Islet precursor cell (in vitro differentiated cells): ENCODE measurements at places on chromosomes 16 and 17.

DNA sequence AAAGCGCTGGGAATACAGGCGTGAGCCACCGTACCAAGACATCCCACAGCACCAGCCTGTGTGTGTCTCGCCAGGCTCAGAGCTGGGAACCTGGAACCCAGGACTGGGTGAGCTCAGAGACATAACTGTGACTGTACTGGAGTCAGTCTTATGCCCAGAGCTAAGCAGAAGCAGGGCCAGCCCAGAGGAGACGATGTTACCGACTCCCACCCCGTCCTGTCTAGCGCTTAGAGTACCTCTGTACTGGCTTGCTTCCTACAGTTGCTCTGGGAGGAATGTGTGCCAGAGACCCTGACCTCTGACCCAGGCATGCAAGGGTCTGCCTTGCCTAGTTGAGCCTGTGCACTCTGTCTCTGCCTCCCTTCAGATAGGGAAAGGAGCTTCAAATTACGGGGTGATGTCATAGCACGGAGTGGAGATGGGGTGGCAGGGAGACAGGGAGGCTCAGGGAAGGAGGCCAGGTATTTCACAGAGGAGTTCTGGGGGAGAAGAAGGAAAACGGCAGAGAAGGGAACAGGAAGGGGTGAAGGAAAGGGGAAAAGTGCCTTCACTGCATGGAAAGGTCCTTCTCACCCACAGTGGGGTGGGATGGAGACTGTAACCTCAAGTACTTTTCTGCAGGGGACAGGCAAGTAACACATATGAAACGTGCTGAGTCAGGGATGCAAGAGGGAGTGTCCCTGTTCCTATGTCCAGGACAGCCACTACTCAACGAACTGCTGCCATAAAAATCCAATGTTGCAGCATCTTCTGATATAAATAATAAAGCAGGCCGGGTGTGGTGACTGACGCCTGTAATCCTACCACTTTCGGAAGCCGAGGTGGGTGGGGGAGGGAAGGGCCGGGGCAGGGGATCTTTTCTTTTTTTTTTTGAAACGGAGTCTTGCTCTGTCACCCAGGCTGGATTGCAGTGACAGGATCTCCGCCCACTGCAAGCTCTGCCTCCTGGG, 5.8 kb upstream of the ARMC5 start:
- peak; percentile 87 for DNase-seq

- no peak for DNase-seq
Measured at GRCh38 chr16:521381-522210, 5.9 kb upstream of the CAPN15 start.

DNA sequence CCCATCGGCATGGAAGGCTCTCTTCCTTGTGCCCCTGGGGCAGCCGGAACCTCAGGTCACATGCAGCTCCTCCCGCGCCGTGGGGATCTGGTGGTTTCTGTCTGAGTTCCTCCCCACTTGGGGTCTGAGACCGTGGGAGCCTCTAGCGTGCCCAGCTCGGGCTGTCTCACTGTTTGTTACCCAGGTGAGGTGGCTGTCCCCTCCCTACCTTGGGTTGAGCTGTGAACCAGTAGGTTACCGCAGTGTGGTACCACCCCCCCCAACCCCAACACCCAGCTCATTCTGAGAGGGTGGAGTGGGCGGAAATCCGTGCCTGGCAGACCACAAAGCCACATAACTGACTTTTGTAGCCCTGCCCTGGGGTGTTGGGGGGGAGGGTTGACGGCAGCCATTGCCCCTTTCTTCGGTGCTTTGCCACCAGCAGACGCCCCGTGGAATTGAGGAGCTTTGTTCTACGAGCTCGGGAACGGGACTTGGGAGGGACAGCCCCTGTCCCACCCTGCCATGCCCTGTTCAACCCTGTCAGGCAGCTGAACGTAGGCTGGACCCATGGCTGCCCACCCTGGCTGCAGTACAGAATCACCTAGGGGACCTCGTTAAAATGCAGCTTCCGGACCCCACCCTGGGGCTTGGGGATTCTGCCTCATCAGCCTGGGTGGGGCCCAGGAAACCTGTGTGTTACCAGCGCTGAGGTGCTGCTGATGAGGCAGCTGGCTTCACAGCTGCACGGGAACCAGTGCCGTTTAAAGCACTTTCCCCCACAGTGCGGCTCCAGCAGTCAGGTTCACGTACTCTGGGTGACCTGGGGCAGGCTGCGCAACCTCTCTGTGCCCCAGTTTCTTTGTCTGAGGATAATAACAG, 18.5 kb downstream of the RAP1GAP2 start:
- DNase-seq = no peak

GRCh38 chr16:75304521-75305363, 53.3 kb upstream of the BCAR1 start:
- no peak for DNase-seq

- no peak for DNase-seq
Measured at GRCh38 chr17:39175695-39176093, 9.7 kb upstream of the ARL5C start.

- no peak for DNase-seq
Measured at GRCh38 chr17:63358956-63359355, 87.2 kb downstream of the CYB561 start.

GRCh38 chr16:72664056-72664508, 383.8 kb downstream of the ZFHX3 start:
- DNase-seq = no peak

- DNase-seq = no peak
Measured at GRCh38 chr16:20928774-20929411, 28.3 kb downstream of the LYRM1 start.

GRCh38 chr17:49061524-49061943, 64.3 kb downstream of the IGF2BP1 start:
- DNase-seq = no peak

GRCh38 chr17:49878931-49879904, 31.3 kb upstream of the TAC4 start:
- peak; percentile 85 for DNase-seq

DNA sequence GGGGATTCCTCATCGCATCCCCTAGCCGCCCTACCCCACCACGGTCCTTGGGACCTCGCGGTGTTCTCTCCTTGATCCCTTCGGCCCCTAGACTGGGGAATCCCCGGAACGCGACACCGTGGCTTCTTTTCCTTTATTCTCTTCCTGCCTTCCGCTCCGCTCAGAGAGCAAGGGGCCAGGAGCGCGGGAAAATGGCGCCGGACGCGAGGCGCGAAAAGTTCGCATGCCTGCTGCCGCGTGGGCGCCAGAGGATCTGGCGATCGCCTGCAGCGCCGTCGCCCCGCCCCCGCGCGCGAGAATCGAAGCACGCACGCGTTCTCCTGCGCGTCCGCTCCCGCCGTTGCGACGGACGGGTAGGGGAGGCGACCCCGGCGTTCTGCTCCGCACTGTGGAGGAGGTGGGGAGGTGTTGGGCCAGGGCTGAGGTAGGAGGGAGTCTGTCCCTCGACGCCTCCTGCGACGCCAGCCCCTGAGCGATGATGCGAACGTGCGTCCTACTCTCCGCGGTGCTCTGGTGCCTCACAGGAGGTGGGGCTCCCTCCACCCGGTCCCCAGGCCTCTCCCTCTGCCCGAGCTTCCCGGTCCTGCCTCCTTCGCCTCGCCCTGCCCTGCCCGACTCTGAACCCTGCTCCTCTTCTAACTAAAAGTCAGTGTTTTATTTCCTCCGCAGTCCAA, at the start of gene ZPBP2:
ZPBP2 (plus strand) TSS at position 323 of the 674 bp plus-strand sequence; CDS start at position 476, 153 bp downstream.
- DNase-seq = no peak

GRCh38 chr16:11716336-11716735, 26.3 kb downstream of the TXNDC11 start:
- DNase-seq = no peak

DNA sequence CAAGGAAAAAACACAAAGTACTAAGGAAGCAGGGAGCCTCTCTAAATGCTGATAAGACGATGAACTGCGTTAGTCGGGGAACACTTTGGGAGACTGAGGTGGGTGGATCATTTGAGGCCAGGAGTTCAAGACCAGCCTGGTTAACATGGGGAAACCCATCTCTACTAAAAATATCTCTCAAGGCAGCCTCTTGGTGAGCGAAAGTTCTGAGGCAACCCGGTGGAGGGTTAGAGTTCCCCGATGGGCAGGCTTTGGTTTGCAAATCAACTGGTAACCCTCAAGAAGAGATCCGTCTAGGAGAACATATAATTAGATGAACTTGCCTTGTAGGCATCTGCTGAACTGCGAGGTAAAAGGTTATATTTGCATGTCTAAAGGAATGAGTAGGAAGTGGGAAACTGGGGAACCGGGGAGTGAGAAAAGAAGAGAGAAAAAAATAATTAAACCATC, 44.6 kb downstream of the WSB1 start:
- no peak for DNase-seq

GRCh38 chr17:51508048-51508447, 247.7 kb downstream of the UTP18 start:
- no peak for DNase-seq

DNA sequence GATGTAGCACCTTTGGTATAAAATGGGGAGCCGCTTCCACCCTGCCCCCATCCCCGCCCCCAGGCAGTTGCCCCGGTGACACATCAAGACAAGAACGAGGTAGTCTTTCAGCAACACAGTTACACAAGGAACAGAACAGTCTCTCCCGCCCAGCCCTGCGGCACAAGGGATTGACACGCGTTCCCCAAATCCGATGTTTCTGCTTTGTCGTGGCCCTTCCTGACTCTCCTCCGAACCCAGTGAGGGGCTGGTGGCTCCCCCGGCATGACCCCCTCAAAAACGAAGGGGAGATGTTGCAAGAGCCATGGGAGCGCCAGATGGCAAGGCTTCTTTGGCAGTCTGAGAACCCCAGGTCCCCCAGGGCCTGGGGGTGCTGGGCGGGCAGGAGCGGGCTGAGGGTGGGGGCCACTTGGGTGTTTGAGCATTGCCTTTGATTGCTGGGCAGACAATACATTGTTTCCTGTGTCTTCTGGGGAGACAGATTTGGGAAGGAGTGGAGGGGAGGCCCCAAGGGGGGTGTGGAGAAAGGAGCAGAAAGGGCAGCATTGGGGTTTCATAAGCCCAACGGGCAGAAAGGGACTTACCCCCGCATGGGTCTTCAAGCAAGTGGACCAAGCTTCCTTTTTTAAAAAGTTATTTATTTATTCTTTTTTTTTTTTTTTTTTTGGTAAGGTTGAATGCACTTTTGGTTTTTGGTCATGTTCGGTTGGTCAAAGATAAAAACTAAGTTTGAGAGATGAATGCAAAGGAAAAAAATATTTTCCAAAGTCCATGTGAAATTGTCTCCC, 16.6 kb downstream of the COL1A1 start:
- no peak for DNase-seq

DNA sequence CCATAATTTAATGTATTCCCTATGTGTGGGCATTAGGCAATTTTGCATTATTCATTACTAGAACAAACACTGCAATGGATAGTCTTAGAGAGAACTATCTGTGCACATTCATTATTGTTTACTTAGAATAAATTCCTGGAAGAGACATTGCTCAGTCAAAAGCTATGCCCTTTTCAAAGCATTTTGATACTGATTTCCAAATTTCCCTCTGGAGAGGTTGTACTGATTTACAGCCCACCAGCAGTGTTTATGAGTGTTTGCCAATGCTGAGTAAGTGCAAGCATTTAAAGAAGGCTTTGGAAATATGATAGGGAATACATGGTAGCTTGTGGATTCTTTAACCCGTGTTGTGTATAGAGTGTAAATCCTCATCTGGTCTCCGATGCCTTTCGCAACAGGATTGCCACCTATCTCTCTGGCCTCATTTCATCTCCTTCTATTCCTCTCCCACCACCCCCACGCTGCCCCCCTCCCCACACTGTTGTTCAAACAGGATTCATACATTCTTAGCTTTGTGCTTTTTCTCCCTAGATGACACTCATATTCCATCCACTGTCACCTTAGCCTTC, 33.4 kb upstream of the MMD start:
- no peak for DNase-seq

GRCh38 chr16:82728901-82729300, 102.1 kb downstream of the CDH13 start:
- no peak for DNase-seq

- peak; percentile 91 for DNase-seq
Measured at GRCh38 chr16:84754353-84754856, 54.6 kb downstream of the USP10 start.

- DNase-seq = peak; percentile 81
Measured at GRCh38 chr16:89320782-89321501, 103.4 kb downstream of the ZNF778 start.

- DNase-seq = no peak
Measured at GRCh38 chr16:73043828-73044467, 4.0 kb downstream of the ZFHX3 start.

DNA sequence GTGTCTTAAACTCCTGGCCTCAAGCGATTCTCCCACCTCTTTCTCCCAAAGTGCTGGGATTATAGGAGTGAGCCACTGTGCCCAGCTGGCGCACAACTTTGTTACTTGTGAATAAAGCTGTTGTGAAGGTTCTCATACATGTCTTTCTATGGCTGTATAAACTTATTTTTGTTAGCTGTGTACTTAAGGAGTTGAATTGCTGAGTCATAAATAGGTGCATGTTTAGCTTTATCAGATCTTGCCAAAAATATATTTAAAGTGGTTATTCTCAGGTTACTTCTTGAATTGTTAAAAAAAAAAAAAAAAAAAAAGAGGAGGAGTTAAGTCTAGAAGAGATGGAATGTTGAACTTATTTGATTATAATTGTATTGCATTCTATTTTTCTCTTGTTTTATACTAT, 47.6 kb upstream of the IRX3 start:
- no peak for DNase-seq

DNA sequence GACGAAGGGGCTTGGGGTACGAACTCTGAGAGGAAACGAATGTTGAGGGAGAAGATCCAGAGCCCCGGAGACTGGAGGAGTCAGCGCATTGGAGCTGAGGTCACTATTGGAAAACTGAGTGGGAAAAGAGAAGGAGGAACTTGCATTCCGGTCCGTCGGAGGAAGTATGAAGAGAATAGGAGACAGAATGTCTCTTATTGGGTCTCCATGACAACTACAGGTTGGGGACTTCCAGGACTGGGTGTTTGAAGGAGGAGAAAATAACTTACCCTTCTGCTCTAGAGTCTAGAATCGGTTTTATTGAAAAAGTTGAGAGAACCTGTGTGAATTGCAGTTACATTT, 537 bp downstream of the GOSR1 start:
- no peak for DNase-seq

DNA sequence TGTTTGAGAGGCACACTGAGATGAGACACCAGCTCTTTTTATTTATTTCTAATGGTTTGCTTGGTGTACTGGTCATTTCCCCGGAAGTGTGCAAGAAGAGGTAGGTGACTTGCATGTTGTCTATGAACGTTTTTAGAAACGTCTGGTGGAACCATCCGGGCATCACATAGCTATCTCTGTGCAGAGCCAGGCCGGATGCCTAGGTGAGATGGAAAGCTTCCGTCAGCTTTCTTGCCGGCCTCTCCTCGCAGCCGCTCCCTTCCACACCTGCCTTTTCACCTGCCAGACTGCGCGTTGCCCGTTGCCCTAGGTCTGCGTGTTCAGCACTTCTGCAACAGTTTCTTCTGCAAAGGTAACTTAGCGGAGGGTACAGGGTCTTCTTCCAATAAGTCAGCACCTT, 416.0 kb downstream of the WWOX start:
- no peak for DNase-seq

DNA sequence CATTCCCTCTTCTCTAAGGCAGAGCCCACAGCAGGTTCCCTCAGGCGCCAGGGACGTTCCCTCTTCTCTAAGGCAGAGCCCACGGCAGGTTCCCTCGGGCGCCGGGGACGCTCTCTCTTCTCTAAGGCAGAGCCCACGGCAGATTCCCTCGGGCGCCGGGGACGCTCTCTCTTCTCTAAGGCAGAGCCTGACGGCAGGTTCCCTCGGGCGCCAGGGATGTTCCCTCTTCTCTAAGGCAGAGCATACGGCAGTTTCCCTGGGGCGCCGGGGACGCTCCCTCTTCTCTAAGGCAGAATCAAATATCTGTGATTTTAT, 24.3 kb downstream of the ACSF3 start:
- no peak for DNase-seq
